GM18507 (cell line): ENCODE measurements at places on chromosomes 4 and X.

DNA sequence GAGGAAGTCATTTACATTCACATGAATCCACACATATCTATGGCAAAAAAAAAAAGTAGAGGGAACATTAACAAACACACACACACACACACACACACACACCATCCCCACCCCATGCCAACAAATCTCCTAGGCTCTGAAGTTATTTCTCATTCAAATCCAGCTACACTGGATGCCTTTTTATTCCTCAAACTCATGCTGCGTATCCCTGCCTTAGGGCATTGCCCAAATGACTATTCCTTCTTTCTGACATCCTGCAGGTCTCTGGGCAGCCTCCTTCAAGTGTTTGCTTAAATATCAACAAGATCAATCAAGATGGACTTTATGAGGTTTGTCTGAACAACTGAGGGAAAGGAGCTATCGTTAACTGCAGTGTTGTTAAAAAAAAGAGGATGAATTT lies 106.5 kb upstream of the FAM9A start:
- no peak for DNase-seq

GRCh38 chr4:121697564-121697963 lies 784 bp upstream of the ANXA5 start:
- no peak for DNase-seq

GRCh38 chr4:124537971-124538370 lies 174.6 kb downstream of the ANKRD50 start:
- no peak for DNase-seq

DNA sequence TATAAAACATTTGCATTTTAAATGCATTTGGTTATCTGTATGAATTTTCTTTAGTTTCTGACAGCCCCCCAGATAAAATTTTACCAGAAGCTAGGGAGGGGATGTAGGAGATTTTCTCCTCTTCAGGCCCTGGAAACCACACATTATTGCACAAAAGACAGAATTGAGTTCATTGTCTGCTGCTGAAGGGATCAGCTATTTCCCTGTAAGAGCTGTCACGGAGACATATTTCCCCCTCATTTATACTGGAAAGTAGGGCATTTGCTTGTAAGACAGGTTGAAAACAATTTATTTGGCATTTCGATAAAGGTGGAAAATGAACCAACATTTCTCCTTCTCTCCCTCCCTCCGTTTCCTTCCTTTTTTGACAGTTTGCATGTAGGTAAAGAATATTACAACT lies 241.3 kb upstream of the LCORL start:
- no peak for DNase-seq
